Large intestine (tissue), 12 donors: ENCODE measurements at places on chromosomes 3 and 15.

- DNase-seq: no peak
These were observed 42.7 kb upstream of the SYNM start for GRCh38 chr15:99062226-99062625.

DNA sequence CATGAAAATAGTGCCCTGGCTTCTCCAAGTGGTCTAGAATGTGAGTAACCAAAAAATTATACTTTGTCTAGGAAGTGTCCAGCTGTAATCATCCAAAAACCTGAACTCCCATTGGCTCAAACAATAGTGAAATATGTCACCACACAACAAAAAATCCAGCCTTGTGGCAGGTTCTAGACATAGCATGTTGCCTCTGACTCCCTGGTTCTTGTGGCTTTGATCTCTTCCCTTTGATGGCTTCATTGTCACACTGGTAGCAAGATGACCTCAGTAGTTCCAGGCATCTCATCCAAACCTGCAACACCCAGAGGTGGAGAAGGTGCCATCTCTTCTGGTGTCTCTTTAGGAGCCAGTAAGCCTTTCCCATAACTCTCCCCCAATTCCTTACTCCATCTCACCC, 74.7 kb downstream of the CMSS1 start:
- DNase-seq: no peak

DNA sequence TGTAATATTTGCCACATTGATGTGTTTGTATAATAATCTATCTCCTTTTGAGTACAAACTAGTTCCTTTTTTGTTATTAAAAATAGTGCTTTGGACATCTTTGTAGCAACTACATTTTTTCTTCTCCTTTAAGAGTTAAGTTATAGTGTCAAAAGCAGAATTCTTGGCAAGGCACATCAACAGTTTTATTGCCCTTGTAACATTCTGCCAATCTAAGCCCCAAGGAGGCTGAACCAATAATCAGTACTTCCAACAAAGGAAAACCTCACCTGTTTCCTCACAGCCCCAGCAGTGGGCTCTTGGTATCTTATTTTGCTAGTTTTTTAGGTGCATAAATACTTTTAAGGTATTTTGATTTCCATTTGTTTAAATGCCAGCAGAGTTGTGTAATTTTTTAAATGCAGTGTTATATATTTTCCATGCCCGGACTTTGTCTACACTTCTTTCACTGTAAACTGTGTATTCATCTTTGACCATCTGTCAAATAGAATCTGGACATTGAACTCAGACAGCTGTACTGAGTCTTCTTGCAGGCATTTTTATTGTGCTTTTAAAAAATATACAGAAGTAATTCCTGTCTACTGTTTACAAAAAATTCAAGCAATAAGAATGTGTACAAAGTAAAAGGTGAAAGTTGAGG, 101.0 kb downstream of the MYLK start:
- peak; percentile 32 for DNase-seq

DNA sequence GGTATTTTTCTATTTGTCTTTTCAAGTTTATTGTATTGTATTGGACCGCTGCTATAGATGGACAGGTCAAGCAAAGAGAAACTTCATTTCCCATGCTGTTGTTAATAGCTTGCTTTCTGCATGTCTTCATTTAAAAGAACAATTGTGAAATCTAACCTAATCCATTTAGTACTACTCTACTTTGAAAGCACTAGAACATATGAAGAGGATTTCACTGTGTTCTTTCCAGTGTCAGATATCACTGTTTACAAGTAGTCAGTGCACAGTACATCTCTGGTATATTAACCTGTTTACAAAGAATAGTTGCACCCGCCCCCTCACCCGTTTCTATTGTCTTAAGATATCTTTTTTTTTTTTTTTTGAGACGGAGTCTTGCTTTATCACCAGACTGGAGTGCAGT, 21.8 kb upstream of the EDEM1 start:
- no peak for DNase-seq
